NCI-H226 (cell line): ENCODE measurements at places on chromosomes 5 and 9.

DNA sequence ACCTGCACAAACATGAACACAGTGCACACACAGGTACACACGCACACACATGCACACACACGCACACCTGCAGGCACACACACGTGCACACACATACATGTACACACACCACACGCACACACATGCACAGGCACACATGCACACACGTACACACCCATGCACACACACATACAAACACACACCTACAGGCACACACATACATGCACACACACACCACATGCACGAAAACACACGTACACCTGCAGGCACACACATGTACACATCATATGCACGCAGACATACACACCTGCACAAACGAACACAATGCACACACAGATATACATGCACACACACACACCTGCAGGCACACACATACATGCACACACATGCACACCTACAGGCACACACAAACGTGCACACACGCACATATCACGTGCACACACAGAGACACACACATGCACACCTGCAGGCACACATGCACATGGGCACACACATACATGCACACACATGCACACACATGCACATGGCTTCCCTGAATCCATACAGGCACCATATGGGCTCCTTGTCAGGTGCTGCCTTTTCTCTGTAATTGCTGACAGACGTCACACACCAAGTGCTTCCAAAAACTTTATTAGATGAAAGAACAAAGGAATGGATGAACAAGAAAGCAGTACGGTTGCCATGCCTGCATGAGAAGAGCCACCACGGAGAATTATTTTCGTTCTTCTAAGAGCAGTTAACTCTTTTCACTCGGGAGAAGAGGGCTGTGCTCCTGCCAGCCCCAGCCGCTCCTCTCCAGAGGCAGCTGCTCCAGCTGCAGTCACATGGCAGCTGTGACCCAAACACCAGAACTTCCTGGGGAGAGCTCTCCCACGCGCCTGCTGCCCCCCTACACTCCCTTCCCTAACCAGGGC is 57.2 kb downstream of the EXD3 start:
- DNase-seq: no peak

- DNase-seq: no peak
Measured at GRCh38 chr5:82211855-82212572, 66.1 kb downstream of the RPS23 start.

DNA sequence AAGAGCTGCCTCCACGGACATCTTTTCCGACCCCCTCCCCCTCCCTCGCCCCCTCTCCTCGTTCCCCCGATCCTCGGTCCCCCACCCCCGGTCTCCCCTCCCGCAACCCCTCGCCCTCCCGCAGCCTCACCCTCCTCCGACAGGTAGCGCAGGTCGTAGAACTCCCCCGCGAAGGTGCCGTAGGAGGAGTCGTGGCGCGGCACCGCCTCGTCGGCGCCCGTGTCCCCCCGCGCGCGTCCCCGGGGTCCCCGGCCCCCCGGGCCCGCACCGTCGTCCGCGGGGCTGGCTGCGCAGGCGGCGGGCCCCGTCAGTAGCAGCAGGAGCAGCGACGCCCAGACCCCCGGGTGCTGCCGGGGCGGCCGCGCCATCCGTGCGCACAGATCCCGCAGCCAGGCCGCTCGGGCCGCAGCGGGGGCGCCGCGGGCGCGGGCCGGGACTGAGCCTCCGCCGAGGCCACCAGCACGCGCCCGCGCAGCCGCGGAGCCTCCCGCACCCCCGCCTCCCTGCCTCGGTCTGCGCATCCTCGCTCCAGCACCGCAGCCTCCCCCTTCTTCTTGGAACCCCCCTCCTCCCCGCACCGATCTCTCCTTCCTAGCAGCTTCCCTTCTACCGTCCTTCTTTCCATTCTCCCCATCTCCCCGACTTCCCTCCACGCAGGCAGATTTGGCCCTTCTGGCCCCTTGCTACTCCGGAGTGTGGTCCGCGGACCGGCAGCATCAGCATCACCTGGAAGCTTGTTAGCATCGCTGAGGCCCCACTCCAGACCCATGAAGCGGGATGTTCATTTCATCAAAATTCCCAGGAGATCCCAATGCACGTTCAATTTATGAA is at the start of gene FRRS1L:
Gene FRRS1L (minus strand): TSS at position 479 of the 831 bp plus-strand sequence. CDS start 111 bp downstream, at position 368.
- no peak for DNase-seq

- DNase-seq: peak; percentile 75
Measured at GRCh38 chr5:151739395-151739794, 19.0 kb downstream of the ATOX1 start.

GRCh38 chr5:179679014-179679674 is 1.7 kb downstream of the CBY3 start:
- DNase-seq: no peak

- DNase-seq: no peak
Measured at GRCh38 chr9:89311346-89312221, 589 bp downstream of the CKS2 start.

GRCh38 chr5:73596705-73597328 is 29.2 kb upstream of the ARHGEF28 start:
- no peak for DNase-seq

GRCh38 chr9:27528886-27529315 is 713 bp downstream of the MOB3B start:
- DNase-seq: no peak

DNA sequence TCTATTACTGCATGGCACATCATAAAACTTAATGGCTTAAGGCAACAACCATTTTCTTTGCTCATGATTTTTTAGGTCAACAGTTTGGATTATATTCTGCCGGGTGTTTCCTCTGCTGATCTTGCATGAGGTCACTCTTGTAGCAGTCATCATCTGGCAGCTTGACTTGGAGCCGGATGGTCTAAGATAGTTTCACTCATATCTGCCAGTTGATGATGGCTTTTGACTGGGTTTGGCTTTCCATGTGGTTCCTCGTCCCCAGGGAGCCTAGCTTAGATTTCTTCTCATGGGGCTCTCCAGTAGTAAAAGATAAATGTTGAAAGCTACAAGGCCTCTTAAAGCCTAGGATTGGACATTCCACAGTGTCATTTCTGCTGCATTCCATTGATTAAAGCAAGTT is 27.4 kb downstream of the LNPEP start:
- peak; percentile 51 for DNase-seq

GRCh38 chr9:84779883-84780282 is 110.4 kb downstream of the NTRK2 start:
- DNase-seq: no peak

GRCh38 chr5:164235300-164235891 is 730.0 kb downstream of the MAT2B start:
- peak; percentile 58 for DNase-seq

DNA sequence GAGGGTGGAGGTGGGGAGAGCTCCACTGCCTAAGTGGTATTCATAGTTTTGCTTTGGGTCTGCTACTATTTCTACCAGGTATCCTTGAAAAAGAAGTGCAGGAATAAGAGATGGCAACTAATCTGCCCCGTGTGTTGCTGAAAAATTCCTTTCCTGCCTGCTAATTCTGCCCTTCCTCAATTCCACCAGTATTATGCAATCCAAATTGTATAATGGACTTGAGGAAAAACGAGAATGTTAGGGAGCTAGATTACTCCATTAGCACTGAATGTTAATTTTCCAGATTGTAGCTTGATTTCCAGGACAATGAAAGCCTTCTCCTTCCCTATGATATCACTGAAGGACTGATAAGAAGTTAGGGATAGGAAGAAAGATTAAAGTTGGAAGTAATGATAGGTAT is 16.9 kb downstream of the ADAM19 start:
- DNase-seq: peak; percentile 33

DNA sequence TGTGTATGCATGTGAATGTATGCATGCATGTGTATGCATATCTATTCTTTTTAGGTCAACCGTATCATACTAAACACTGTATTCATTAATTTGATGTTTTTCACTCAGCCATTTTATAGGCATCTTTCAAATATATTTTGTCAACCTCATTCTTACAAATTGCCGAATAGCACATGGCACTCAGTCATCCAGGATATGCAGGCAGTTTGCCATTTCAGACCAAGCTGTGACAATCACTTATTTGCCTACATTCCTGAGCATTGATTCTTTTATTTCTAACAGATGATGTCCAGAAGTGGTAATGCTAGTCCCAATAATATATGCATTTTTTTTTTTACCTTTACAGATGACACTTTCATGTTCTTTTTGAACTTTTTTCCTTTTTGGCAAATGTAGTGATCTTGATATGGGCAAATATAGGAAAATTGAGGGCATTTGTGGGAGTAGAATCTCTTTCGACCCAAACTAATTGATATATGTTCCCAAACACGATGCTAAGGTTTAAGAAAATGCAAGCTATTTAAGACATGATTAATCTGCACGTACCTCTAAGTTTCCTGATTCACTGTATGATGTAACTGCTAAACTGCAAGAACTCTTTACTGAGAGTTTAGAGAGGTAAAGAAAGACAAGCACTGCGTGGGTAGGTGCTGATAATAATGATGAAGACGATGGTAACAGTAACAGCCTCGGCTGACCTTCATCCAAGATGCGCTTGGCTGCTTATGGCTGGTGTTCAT is 153.9 kb upstream of the DAP start:
- DNase-seq: no peak

GRCh38 chr5:72495410-72495809 is 11.8 kb downstream of the ZNF366 start:
- DNase-seq: no peak

- no peak for DNase-seq
Measured at GRCh38 chr9:70581214-70581954, 166.9 kb upstream of the KLF9 start.

DNA sequence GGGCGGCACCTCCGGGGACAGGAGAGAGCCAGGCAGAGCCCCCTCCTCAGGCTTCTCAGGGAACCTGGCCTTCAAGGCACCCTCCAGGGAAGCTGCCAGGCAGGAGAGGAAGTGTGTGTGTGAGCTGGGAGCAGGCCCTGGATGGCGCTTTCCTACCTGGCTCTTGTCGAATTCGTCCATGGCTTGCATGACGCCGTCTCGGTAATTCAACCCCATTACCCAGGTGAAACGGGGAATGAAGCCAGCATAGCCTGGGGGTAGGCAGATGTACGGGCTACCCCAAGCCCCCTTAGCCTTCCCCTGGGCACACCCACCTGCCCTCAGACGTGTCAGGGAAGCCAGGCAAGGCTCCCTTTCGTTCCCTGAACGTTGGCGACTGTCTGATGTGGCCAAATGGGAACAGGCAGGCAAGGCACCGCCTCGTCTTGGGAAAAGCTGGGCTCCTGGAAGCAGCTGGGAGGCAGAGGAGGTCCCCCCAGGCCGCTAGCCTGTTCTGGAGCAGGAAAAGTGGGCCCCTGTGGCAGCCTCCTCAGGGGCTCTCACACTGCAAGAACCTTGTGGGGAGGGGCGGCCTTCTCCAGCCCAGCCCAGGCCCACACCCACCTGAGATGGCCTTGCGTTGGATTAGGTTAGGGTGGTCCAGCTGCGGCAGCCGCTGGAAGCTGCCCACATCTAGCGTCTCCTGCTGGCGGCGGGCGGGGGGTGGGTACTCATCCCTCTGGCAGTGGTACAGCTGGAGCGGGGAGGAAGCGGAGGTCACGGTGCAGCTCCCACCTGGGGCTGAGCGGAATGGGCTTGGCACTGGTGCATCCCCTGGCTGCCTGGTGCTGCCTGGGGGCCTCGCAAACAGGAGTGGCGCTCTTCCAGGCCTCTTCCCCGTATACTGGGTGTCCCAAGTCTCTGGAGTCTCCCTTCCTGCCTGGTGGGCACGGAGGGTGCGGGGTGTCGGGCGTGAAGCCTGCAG is 3.7 kb downstream of the TUBB4B start:
- no peak for DNase-seq

DNA sequence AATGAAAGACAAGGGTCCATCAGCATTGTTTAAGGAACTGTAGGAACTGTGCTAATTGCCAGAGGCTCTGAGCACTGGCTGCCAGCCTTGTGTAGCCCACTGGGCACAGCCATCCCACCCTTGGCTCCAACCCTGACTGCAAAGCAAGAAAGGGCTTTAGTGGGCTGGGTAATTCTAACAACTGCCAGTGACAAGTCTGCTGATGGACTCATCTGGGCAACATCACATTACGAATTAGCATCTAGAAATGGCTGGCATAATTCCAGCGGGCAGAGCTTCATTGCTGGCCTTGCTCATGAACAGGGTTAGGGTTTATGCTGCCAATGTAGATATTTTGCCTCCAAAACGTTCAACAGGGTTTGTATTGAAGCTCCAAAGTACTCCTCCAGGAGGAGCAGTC is 326.9 kb downstream of the ARHGEF28 start:
- no peak for DNase-seq

GRCh38 chr5:41312478-41313060 is 99.2 kb upstream of the C6 start:
- DNase-seq: no peak

- no peak for DNase-seq
Measured at GRCh38 chr5:176134529-176135223, 103.5 kb upstream of the SIMC1 start.

GRCh38 chr5:150339165-150339564 is 18.3 kb upstream of the TCOF1 start:
- no peak for DNase-seq

GRCh38 chr9:116087751-116088194 is 65.8 kb upstream of the PAPPA start:
- DNase-seq: peak; percentile 23

DNA sequence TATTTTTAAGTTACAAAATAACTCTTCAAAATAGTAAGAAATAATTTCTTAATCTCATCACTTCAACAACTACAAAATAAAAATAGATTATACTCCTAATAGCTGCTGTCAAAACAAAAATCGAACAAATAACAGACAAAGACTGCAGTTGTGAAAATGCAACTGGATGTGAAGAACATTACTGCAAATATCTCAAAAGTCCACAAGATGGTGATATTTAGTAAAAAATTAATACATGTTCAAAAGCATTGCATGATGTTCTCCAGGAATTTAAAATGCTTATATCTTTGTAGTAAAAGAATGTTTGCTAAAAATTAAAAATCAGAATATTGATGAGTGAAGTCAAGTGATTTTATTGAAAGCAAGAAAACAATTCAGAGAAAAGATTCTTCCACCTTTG is 66.2 kb downstream of the MPDZ start:
- no peak for DNase-seq

DNA sequence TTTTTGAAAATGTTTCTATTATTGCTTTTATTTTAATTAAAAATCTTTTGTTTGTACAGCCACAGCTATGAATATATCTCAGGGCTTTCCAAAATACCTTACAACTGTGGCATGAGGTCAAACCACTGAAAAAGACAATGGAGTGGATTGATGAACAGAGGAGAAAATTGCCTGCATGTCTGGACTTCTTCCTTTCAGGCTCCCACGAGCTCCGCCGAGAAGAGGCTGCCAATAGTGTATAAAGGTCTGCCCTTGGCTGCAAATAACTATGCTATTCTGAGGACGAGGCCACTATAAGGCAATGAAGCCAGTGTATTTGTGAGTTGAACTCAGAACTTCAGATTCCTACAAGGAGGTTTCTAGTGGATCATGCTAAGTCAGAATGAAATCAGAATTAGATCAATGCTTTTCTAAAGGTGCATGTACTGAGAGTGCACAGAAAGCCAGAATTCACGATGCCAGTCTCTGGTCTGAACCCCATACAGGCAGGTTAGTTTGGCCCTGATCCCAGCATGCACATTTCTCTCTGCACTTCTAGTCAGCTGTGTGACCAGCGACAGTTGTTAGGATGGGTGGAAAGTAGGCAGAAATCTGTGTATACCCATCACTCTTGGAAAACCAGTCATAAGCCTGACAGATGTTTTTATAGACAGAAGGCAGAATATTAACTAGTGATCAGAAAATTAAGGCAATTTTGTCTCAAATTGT is 42.7 kb upstream of the PLPP1 start:
- no peak for DNase-seq
